Activated naive CD4-positive, alpha-beta T cell treated with anti-CD3 and anti-CD28 coated beads, Interleukin-2, amount 10 ng/mL, durations not matched to agents 7 days and 5 days (primary cell): ENCODE measurements at places on chromosomes 7 and 10.

GRCh38 chr10:12259988-12260387, 64.0 kb downstream of the CDC123 start:
- no peak overlapping the region for H3K4me3 ChIP-seq
- no peaks in the 10 kb centered on the region for H3K36me3 ChIP-seq
- DNase-seq = no peak
- H3K4me1 ChIP-seq = peaks cover 20% of the 10 kb centered on the region

- peaks cover 17% of the 10 kb centered on the region for H3K27me3 ChIP-seq
- no peak overlapping the region for H3K27ac ChIP-seq
- no peak overlapping the region for H3K4me3 ChIP-seq
- DNase-seq = no peak
- H3K4me1 ChIP-seq = no peaks in the 10 kb centered on the region
These were observed 337.4 kb downstream of the PRPF18 start for GRCh38 chr10:13924040-13924725.

GRCh38 chr10:72490951-72491350, 134.9 kb downstream of the MICU1 start:
- no peaks in the 10 kb centered on the region for H3K4me1 ChIP-seq
- no peaks in the 10 kb centered on the region for H3K36me3 ChIP-seq
- no peak for DNase-seq
- no peak overlapping the region for H3K27ac ChIP-seq

DNA sequence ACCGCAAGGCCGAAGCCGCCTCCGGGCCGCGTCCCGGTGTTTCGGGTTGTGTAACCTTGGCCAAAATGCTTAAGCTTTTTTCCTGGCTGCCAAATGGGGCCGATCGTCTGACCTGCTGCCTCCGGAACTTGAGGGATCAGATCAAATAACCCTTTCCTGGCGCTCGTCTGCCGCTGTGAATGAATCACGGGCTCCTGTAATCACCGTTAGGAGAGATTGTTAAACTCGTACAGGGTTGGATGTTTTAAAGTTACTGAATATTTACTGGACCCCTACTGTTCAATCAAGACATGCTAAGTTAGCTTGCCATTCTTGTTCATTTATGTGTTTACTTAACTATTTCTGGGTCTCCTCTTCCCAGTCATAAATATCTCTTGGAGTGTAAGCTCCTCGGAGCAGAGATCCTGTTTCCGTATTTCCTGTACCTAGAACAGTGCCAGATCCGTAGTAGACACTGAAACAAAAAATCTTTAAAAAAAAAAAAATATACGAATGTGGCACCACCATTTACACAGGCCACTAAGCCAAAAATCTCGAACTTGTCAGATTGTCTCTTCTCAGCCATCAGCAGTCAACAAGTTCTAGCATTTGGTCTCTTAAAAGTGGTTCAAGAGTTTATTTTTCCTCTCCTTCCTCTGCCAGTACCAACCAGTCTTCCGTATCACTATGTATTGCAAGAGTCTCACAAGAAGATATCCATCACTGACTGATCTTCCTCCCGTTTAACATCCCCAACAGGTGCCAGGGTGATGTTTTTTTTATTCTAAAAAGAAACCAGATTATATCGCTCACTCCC, 650 bp upstream of the TM9SF3 start:
- no peak overlapping the region for H3K4me3 ChIP-seq
- DNase-seq = no peak
- peaks cover 31% of the 10 kb centered on the region for H3K4me1 ChIP-seq
- H3K36me3 ChIP-seq = peaks cover 17% of the 10 kb centered on the region
- H3K27ac ChIP-seq = no peak overlapping the region

- no peaks in the 10 kb centered on the region for H3K27me3 ChIP-seq
- H3K4me1 ChIP-seq = no peaks in the 10 kb centered on the region
- H3K4me3 ChIP-seq = no peak overlapping the region
- no peak for DNase-seq
- H3K27ac ChIP-seq = no peak overlapping the region
These were observed 337.0 kb upstream of the MEOX2 start for GRCh38 chr7:16023503-16023902.

DNA sequence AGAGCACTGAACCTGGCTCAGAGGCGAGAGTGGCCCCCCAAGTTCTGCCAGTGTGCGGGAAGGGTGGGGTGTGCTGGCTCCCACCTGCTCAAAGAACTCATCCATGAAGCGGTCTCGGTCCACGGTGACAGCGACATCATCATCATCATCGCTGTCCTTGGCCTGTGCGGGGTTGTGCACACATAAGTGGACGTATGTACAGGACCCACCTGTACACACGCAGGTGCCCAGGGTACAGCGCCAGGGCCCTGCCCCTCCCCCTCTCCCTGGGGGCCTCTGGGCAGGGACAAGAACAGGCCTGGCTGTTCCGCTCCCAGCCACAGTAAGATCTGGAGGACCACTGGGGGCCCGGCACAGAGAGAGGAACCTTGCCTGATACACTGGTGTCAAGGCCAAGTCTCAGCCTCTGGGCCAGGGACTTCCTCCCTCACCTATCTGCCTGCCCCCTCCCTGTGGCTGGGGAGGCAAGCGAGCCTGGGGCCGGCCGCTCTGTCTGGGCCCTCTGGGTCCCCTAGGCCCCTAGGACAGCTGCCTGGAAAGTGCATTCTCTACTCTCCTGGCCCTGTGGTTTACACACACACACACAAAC, 10.4 kb downstream of the STX1A start:
- H3K27ac ChIP-seq = no peak overlapping the region
- peaks cover 26% of the 10 kb centered on the region for H3K27me3 ChIP-seq
- H3K4me1 ChIP-seq = peaks cover 12% of the 10 kb centered on the region
- no peak for DNase-seq
- no peaks in the 10 kb centered on the region for H3K36me3 ChIP-seq

DNA sequence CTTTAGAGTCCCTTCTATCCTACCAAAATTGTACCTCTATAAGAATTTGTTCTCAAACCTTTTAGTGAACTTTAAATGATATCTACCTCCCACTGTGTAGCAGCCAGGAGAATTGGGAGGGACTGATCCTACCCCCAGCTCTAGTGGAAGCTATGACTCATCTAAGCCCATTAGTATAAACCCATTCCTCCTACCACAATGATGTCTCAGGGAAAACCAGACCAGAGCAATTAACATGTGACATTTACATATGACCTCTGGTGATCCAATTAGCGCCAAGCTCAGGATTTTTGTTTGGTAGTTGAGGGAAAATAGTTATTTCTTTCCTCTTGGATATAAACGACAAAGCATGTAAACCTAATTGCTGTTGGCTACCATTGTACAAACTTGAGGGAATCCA, 33.1 kb upstream of the R3HCC1L start:
- H3K4me3 ChIP-seq = no peak overlapping the region
- DNase-seq = no peak
- no peaks in the 10 kb centered on the region for H3K4me1 ChIP-seq
- H3K27me3 ChIP-seq = peaks cover 13% of the 10 kb centered on the region
- H3K27ac ChIP-seq = no peak overlapping the region
- no peaks in the 10 kb centered on the region for H3K36me3 ChIP-seq

- H3K27me3 ChIP-seq = no peaks in the 10 kb centered on the region
- peaks cover 9% of the 10 kb centered on the region for H3K4me1 ChIP-seq
- no peak for DNase-seq
- H3K36me3 ChIP-seq = peaks cover 7% of the 10 kb centered on the region
- no peak overlapping the region for H3K27ac ChIP-seq
- H3K4me3 ChIP-seq = no peak overlapping the region
These were observed 74.8 kb downstream of the ZEB1 start for GRCh38 chr10:31393844-31394243.

DNA sequence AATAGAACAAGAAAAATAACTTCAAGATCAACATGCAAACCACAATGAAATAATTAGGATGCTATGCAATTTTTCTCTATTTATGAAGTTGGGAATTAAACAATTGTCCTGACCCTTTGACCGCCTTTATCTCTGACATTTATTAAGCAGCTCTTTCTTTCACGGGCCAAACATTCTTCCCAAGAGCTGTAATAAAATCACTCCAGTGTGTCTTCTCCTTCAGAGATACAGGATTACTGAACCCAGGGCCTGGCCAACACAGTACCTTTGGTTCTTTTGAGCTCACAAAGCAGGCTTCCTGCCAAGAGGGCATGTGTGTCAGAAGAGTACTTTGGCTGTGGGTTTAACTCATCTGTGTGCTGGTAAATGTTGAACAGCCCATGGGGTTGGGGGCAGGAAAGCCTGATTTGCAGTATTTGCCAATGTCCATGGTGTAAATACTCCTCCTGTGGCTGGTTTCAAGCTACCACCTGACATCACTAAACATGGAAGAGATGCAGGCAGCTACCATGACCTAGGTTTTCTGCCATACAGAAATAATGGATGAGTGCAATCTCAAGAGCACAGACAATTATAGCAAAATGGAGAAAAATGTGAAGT, 121.7 kb downstream of the FANK1 start:
- H3K27me3 ChIP-seq = no peaks in the 10 kb centered on the region
- no peak for DNase-seq
- H3K27ac ChIP-seq = no peak overlapping the region

DNA sequence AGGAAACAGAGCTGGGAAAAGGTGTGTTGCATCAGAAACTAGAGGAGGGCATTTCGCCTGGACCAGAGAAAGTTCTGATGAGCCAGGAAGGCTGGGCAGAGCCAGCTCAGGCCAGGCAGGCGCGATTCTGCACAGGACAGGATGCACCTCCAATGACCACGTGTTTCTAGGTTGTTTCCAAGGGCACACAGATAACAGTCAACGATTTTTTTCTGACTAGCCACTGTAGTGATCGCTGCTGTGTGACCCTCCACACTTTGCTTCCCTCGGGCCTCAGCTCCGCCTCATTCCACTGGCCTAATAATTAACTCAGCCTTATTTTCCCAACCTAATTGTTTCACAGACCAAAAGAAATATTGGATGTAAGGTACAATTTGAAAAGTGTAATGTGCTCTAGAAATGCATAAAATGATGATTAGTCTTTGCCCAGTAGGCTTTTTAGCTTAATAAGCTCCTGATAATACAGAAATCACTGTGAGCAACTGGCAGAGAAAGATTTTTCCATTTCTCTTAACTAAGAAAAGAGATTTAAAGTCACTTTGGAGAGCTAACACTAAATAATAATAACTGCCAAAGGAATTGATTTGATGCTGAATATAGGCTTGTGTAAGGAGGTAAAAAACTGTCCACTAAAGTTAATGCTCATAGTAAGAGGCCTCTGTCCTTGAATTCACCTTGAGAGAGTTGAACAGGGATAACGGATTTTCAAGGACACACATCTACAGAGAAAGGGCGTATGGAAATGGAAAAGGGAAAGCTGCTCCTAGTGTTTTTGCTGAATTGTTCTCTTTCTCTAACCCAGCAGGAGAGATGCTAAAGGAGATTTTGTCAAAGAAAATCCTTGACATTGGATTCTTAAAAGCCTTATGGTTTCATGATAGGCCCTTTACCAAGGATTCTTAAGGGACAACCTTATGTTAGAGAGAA, 291.0 kb upstream of the C7orf33 start:
- no peaks in the 10 kb centered on the region for H3K36me3 ChIP-seq
- H3K4me3 ChIP-seq = no peak overlapping the region
- DNase-seq = no peak
- H3K27ac ChIP-seq = no peak overlapping the region

GRCh38 chr7:106425017-106425719, 140.4 kb upstream of the NAMPT start:
- peak; percentile 41 for DNase-seq
- no peaks in the 10 kb centered on the region for H3K27me3 ChIP-seq
- no peak overlapping the region for H3K4me3 ChIP-seq
- no peaks in the 10 kb centered on the region for H3K36me3 ChIP-seq
- H3K27ac ChIP-seq = peak overlapping the region; percentile 11
- peaks cover 13% of the 10 kb centered on the region for H3K4me1 ChIP-seq

- no peak for DNase-seq
- no peak overlapping the region for H3K27ac ChIP-seq
- no peaks in the 10 kb centered on the region for H3K36me3 ChIP-seq
- no peak overlapping the region for H3K4me3 ChIP-seq
- no peaks in the 10 kb centered on the region for H3K4me1 ChIP-seq
These were observed 34.1 kb upstream of the PITRM1 start for GRCh38 chr10:3206511-3207157.

GRCh38 chr7:106420736-106421135, 136.0 kb upstream of the NAMPT start:
- no peak for DNase-seq
- no peak overlapping the region for H3K4me3 ChIP-seq
- peaks cover 13% of the 10 kb centered on the region for H3K4me1 ChIP-seq
- no peaks in the 10 kb centered on the region for H3K27me3 ChIP-seq

DNA sequence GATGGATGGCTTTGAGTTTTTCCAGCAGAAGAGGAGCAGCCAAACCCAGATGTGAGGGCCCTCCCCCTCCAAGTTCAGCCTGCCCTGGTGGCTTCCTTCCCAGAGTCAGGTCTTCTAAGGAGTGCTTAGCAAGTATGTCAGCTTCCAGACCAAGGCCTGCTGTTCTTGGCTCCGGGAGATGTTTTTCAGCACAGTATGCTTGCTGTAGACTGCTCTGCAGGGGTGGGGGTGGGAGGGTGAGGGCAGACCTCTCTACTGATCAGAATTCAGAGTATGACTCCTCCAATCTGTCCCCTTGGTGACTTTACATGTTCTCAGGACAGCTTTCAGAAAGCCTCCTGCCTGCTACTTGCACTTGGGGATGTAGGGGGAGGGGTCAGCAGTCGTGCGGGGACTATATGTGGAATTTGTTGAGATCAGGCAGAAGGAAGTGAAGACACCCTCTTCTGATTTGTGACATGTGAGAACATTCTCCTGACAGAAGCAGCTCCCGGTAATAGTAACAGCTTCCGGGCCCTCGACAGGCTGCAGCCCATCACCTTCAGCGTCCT, 516.4 kb upstream of the ZMIZ1 start:
- no peaks in the 10 kb centered on the region for H3K4me1 ChIP-seq
- H3K4me3 ChIP-seq = no peak overlapping the region
- no peak for DNase-seq
- H3K27ac ChIP-seq = no peak overlapping the region

DNA sequence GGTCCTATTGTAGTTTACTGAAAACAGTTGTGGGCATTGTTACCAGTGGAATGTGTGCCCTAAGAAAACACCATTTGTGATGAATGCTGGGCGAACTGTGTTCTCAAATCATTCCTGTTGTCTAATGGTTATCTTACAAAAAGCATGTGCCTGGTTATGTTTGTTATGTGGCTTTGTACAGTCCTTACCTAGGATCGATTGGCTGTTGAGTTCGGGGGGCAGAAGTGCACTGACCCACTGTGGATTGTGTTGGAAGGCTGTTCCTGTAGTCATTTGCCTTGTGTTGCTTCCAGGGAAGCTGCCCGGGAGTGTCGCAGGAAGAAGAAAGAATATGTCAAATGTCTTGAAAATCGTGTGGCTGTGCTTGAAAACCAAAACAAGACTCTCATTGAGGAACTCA, 84.3 kb downstream of the CREM start:
- peaks cover 60% of the 10 kb centered on the region for H3K36me3 ChIP-seq
- no peak for DNase-seq
- peak overlapping the region; percentile 35 for H3K27ac ChIP-seq
- H3K4me1 ChIP-seq = peaks cover 62% of the 10 kb centered on the region
- no peaks in the 10 kb centered on the region for H3K27me3 ChIP-seq
- H3K4me3 ChIP-seq = no peak overlapping the region

- H3K36me3 ChIP-seq = no peaks in the 10 kb centered on the region
- no peaks in the 10 kb centered on the region for H3K4me1 ChIP-seq
- H3K4me3 ChIP-seq = no peak overlapping the region
- no peak for DNase-seq
- H3K27ac ChIP-seq = no peak overlapping the region
These were observed 97.6 kb downstream of the SGMS1 start for GRCh38 chr10:50526185-50526584.

GRCh38 chr7:15352421-15353206, 209.2 kb downstream of the AGMO start:
- H3K4me3 ChIP-seq = no peak overlapping the region
- no peaks in the 10 kb centered on the region for H3K27me3 ChIP-seq
- no peak overlapping the region for H3K27ac ChIP-seq
- no peak for DNase-seq
- no peaks in the 10 kb centered on the region for H3K4me1 ChIP-seq
